Stimulated activated naive CD4-positive, alpha-beta T cell treated with Interleukin-2 at 50 U/mL for 16 hours (primary cell): ENCODE measurements at places on chromosomes 7 and 10.

GRCh38 chr7:78326876-78327275 lies 528.3 kb downstream of the PHTF2 start:
- no peak for DNase-seq

DNA sequence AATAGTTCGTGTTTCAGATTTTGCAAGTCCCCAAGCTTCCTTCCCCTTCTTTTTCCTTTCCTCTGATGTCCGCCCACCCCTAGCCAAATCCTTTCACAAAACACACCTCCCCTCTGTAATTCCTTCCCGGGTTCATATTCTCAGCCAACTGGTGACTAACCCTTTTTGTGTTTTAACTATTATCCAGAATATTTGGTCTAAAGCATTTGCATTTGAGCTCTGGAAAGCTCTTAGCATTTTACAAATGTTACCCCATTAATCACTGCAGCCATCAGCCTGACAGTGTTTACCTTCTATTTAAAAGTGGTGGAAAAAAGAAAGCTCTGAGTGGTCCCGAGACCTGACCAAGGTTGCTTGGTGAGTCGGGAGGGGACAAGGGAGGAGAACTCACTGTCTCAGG lies 139.0 kb downstream of the CREB5 start:
- DNase-seq = no peak

DNA sequence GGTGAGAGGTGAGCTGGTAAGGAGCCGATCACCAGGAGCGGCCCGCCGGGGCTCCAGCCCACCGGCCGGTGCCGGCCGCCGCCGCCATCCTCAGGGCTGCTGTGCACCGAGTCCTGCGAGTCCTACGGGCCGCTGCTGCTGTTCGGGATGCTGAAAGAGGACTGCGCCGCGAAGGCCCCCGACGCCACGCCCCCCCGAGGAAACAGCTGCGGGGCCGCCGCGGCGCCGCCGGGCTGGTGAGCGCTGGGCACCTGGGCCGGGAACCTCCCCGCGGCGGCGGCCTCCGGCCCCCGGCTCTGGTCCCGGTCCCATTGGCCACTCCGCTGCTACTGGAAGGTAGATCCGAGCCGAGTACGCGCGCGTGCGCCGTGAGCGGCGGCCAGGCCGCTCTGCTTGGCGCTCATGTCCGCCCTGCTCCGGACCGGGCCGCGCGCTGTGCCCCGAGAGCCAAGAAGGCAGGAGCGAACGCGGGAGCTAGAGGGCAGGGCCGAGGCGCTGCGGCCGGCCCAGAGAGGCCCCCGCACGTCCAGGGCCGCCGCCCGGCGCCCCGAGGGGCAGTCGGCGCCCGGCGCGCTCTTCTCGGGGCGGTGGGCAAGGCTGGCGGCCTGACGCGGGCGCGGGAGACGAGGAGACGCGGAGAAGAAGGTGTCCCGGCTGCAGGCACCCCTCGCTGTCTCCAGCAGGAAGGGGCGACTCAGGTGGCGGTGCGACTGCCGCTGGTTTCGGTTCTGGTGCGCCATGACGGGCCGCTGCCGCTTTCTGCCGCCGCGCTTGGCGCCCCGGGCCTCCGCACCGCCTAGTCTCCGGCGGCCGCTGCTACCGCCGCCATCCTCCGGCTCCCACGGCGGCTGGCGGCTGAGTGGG lies 121.3 kb upstream of the WIPF3 start:
- no peak for DNase-seq

- no peak for DNase-seq
Measured at GRCh38 chr7:103988468-103989199, 824 bp downstream of the RELN start.

- DNase-seq = no peak
Measured at GRCh38 chr7:142855756-142856564, 1.1 kb downstream of the EPHB6 start.

GRCh38 chr7:133039614-133040013 lies 42.3 kb downstream of the CHCHD3 start:
- no peak for DNase-seq

GRCh38 chr10:92699193-92699517 lies 9.4 kb downstream of the HHEX start:
- no peak for DNase-seq

- no peak for DNase-seq
Measured at GRCh38 chr10:7596356-7596755, 70.4 kb downstream of the ITIH5 start.

- DNase-seq = no peak
Measured at GRCh38 chr10:11011984-11012383, 5.7 kb upstream of the CELF2 start.

DNA sequence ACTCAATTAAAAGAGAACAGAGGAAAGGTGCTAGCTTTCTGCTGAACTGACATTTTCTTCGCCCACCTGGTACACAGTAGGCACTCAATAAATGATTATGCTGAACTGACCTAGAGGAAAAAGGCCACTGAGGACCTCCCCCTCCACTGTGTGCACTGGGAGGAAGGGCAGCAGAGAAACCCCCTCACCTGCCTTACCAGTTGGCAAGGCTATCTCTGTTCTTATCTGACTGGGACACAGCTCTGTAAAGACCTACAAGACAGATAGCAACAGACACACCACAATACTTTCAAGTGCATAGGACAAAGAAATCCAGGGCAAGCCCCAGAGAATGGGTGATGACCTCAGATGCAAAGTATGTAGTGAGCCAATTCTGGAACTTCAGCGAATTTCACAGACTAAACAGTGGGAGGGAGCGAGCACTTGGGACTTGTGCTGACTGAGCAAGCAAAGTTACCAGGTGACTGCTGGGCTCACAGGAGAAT lies 30.4 kb downstream of the PDLIM1 start:
- no peak for DNase-seq

DNA sequence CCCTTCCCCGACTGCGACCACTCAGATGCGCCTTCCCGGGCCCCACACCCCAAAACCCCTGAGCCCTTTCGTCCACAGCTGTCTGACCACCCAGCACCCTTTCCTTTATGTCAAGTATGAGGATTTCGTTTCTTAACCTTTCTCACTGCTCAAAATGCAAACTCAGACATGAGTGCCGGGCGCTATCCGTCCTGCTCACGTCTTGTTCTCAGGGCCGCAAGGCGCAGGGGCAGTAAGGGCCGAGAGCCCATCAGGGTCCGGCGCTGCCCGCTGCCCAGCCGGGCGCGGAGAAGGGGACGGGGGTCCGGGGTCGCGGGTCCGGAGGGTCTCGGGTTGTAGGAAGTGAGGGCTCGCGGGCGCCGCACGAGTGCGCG lies 670 bp upstream of the RBM33 start:
- DNase-seq = no peak

GRCh38 chr7:132402096-132402495 lies 174.2 kb downstream of the PLXNA4 start:
- DNase-seq = no peak
